ENCODE measurements at places on chromosomes 7 and 10.
A peak's percentile ranks its signal among the peaks of the same experiment; 100 is the strongest.

GRCh38 chr7:98286093-98286539 lies 4.6 kb downstream of the BRI3 start:
- DNase-seq: no peak

DNA sequence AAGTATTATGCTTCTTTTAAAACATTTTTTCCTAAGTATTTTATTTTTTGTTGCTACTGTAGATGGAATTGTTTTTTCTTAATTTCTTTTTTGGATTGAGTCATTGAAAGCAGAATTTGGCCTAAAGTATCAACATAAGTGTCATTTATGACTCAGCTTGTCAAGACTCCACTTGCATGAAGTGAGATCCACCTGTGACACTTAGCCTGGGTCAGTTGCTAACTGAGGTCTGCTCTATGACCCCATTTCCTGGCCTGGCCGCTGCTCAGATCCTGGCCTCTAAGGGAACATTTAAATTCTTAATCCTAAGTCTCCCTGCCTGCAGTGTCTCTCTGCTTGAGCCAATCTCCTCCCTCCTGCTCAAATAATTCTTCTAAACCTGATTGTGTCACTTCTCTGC lies 35.5 kb downstream of the TMEM270 start:
- DNase-seq: no peak

DNA sequence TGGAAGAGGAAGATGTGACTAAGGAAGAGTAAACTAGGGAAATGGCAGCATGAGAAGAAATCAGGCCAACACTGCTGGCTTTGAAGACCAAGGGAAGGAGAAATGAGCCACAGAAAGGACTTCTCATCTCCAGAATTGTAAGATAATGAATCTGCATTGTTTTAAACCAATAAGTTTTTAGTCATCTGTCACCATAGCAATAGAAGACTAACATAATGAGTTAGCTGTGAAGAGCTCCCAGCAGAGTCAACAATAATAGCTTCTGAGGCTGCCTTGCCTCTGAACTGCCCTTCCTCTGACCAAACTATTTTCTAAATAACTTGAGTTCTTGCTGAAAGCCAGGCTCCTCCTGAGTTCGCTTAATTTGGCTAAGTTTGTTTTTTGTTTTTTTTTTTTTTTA lies 103.6 kb downstream of the CACNA2D1 start:
- DNase-seq: no peak

- DNase-seq: no peak
Measured at GRCh38 chr7:25427721-25428120, 199.4 kb upstream of the NPVF start.

GRCh38 chr7:44262031-44262430 lies 61.3 kb downstream of the YKT6 start:
- no peak for DNase-seq

- no peak for DNase-seq
Measured at GRCh38 chr10:34698248-34698831, 116.8 kb downstream of the PARD3 start.

GRCh38 chr7:112359086-112359485 lies 91.2 kb upstream of the IFRD1 start:
- DNase-seq: no peak

DNA sequence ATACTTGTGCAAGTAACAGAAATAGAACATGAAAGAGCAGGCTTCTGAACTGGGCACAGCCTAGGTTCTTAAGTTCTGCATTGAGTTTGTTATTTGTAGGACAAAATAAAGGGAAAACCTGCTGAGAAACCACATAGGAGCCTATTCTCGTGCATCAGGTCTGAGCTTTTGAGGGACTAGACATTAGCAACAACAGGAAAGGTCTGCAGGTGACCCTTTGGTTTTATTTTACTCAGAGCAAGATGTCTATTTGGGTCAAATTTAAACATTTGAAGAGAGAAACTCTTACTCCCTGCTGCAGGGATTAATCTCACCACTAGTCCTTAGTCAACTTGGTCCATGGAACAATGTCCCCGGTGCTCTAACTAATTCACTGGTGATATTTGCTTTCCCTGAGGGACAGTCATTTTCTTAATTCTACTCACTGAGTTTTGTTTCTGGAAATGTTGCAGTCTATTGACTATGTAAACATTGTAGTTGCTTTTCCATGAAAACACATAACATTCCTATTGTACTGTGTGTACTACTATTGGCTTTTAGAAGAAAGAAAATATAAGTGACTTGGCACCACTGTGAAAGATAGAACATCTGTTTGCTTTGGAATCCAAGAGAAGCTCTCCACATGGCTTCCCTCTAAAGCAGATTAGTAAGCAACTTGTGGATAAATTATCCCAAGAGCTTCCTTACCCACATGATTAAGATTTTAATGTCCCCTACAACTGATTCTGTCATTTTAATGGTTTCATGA lies 108.2 kb downstream of the CHRM2 start:
- DNase-seq: no peak

DNA sequence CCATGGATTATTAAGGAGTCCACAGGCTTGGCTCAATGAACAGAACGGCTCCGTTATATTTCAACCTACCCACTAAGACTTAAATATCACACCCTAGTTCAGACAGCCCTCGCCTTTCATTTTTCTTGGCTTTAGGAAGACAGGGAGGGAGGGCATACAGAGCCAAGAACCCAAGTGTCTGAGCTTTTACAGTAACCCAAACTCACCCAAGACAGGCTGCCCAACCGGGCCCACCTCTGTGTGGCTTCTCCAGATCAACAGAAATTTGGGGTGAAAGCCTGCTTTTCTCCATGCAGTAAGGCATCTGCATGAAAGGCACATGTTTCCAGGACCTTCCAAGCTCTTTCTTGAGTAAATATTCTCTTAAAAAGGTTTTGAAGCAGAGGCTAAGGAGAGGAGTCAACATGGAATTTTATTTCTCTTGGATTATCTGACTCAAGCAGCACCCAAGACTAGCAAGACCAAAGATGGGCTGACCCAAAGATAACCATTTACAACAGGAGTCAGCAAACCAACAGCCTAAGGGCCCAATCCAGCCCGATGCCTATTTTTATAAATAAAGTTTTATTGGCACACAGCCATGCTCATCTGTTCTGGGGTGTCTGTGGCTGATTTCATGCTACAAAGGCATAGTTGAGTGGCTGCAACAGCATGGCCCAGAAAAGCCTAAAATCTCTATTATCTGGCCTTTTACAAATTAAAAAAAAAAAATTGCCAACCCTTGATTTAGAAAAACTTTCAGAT lies 90.1 kb downstream of the KCNMA1 start:
- no peak for DNase-seq

DNA sequence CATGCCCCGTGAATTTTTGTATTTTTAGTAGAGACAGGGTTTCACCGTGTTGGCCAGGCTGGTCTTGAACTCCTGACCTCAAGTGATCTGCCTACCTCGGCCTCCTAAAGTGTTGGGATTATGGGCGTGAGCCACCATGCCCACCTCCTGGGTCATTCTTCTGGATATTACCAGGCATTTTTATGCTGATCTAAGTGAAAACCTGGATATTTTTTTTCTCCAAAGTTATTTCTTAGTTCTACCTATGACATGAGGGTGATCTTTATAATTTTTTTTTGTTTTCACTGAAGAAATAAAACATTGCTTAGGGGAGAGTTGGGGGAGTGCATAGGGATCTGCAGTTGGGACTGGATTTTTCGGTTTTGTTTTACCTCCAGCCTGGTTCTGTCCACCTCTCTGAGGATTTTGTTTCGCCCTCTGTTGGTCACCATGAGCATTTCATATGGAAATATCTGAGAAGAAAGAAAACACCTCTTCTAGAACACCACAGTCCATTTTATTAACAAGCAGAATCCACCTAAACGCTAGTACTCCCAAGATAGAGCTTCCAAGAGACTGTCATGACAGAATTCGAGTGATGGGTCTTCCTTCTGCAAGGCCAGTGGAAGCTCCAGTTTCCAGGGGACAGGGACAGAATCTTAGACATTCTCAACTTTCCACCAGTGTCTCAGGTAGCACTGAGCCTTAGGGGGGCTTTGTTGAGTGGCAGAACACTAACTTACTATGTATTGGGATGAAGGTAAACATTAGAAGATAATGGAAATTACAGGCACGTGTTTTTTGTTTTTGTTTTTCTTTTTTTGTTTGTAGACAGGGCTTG lies 33.4 kb upstream of the AFAP1L2 start:
- DNase-seq: no peak

GRCh38 chr10:44424957-44425356 lies 40.1 kb upstream of the CXCL12 start:
- no peak for DNase-seq

DNA sequence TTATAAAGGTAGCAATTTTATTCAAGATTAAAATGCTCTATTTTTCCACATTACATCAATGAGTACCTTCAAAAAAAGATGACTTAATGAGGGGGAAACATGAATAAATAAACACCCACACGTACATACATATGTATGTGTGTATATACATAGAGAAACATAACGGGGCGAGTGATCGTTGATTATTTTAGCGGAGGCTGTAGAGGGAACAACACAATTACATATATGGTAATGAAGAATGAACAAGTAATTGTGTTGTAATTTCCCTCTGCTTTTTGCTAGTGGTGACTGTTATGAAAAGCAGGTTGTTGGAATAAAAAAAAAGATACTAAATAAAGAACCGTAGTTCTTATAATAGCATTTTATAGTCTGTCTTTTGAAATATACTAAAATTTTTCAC lies 63.2 kb downstream of the CACNB2 start:
- peak; percentile 53 for DNase-seq

DNA sequence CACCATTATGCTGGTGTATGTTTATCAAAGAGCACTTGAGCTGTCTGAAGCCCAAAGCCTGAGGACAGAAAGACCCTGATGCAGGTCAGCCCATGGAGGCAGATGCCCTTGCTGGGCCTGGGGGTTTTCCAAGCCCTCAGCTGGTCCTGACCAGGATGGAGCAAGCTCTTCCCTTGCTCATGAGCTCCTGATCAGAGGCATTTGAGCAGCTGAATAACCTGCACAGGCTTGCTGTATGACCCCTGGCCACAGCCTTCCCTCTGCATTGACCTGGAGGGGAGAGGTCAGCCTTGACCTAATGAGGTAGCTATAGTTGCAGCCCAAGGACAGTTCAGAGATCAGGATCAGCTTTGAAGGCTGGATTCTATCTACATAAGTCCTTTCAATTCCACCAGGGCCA lies 13.0 kb downstream of the AQP1 start:
- no peak for DNase-seq

GRCh38 chr7:4774658-4775249 lies 669 bp upstream of the AP5Z1 start:
- DNase-seq: no peak

DNA sequence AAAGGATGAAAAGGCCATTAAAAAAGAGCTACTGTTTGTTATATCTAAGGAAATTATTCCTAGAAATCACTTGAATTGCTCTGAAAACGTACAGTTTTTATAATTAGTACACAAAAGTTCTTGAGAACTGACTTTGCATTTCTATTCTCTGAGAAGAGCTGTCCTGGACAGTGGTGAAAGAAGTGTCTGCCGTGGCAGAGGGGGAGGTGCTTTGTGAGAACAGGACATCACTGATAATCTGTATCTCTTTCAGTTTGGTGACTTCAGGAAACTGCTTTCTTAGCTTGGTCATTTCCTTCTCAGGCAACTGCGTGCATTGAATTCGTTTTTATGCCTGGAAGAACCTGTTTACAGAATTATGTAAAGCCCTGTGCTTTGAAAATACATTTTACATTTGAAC lies 52.1 kb downstream of the POLL start:
- no peak for DNase-seq

- DNase-seq: no peak
Measured at GRCh38 chr10:47283848-47284247, 16.1 kb upstream of the GDF10 start.

GRCh38 chr7:36171503-36171902 lies 18.4 kb downstream of the EEPD1 start:
- no peak for DNase-seq

GRCh38 chr7:37481722-37482288 lies 33.1 kb upstream of the ELMO1 start:
- DNase-seq: no peak

- DNase-seq: no peak
Measured at GRCh38 chr7:140694592-140694991, 1.9 kb upstream of the NDUFB2 start.

- DNase-seq: no peak
Measured at GRCh38 chr10:127091354-127091753, 105.0 kb downstream of the INSYN2A start.

DNA sequence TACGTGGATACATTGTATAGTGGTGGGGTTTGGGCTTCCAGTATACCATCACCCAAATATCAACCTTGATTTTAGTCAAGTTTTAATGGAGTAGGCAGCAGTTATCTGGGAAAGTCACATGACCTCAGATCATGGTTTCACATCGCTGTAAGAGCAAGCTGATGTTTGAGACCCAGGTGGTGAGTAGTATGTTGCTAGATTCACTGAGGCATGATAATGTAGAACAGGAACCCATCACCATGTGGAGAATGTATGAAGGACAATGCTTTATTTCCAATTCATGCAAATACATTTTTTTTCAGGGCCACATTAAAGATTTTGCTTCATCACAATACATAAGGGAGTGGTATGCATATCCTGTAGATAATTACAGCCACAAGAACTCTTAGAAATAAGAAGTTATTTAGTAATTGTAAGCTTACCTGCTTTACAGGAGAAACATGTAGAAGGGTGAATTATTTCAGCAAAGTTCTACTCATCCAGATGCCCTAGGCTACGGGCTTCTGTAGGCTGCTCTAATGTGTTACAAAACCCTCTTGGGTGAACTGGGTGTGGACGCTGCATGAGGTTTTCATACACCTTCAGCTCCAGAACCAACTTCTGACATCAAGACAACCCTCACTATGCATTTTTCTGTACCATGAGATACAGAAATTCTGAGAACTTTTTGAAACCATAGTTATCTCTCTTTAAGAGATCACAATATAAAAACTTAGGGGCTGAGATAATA lies 27.6 kb upstream of the LAMB4 start:
- DNase-seq: no peak

DNA sequence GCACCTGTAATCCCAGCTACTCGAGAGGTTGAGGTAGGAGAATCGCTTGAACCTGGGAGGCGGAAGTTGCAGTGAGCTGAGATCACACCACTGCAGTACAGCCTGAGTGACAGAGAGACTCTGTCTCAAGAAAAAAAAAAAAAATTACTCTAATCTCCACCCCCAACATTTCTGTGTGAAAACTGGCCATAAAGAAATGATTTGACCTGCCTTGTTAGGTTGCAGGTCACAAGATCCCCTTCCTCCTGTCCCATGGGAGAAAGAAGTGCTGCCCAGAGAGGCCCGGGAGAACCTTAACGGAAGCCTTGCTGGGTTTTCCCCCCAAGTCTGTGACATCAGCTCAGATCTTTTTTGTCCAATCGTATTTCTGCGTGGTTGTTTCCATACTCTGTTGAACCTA lies 8.7 kb upstream of the CALHM1 start:
- no peak for DNase-seq

DNA sequence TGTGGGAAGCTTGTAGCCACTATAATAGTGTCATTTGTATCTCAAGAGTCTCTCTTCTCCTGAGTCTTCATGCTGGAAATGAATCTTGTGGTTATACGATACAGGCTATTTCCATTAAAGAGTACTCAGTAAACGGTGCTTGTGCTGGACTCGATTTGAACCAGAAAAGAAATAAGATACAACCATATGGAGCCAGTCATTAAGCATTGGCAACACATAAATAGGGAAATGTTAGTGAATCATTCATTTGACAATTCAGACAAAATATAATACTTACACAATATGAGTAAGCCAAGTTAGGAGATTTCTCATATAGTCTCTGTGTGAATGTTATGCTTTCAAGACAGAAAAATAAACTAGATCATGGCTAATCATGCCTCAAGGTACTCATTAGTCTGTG lies 356.8 kb downstream of the PLXDC2 start:
- no peak for DNase-seq
